ENCODE measurements at places on chromosomes 3 and 15. TPM values are rescaled to one million over a fixed set of nuclear protein-coding genes. Genes with fewer than 3 reads are reported as not detected.

The PLSCR5 gene
- total RNA-seq, result not detected

The GOLGA6L25 gene
- total RNA-seq, result not detected

- no peak for DNase-seq
Measured at GRCh38 chr3:41213588-41213987, 14.3 kb downstream of the CTNNB1 start.

GRCh38 chr3:157906627-157907026 is 199.6 kb downstream of the SHOX2 start:
- peak; percentile 1 for DNase-seq
